ENCODE measurements at places on chromosomes 2 and 18.

DNA sequence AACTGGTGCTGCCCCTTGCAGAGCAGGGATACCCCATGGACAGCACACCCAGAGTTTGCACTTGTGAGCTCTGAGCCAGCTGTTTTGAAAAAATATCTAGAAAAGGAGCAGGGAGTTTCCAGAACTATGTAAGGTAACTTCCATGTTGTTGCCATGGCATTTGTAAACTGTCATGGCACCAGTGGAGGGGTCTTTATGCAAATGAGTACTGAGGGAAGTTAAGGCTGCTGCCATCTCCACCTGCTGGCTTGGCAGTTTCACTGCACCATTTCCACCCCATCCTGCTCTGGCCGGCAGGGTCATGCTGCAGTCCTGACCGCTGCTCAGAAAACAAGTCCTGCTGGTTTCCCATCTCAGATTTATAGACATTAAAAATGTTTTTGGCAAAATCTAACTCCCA lies 52.3 kb upstream of the SNTG2 start:
- no peak for DNase-seq

- DNase-seq: no peak
These were observed 46.4 kb downstream of the INSIG2 start for GRCh38 chr2:118134650-118135049.

GRCh38 chr2:201654616-201655384 lies 11.5 kb upstream of the TMEM237 start:
- no peak for DNase-seq

- DNase-seq: no peak
These were observed 38.9 kb upstream of the ATIC start for GRCh38 chr2:215272918-215273317.

GRCh38 chr2:59806486-59806885 lies 747.0 kb downstream of the BCL11A start:
- DNase-seq: no peak

DNA sequence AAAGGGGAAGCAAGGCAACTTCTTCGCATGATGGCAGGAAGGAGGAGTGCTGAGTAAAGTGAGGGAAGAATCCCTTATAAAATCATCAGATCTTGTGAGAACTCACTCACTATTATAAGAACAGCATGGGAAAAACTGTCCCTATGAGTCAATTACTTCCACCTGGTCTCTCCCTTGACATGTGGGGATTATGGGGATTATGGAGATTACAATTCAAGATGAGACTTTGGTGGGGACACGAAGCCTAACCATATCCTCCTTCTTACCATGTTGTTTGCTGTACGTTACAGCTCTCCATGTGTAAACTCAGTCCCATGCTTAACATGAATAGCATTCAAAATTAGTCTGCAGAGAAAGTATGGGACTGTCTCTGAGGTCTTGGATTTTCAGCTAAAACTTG lies 1096.8 kb upstream of the ACVR2A start:
- no peak for DNase-seq

DNA sequence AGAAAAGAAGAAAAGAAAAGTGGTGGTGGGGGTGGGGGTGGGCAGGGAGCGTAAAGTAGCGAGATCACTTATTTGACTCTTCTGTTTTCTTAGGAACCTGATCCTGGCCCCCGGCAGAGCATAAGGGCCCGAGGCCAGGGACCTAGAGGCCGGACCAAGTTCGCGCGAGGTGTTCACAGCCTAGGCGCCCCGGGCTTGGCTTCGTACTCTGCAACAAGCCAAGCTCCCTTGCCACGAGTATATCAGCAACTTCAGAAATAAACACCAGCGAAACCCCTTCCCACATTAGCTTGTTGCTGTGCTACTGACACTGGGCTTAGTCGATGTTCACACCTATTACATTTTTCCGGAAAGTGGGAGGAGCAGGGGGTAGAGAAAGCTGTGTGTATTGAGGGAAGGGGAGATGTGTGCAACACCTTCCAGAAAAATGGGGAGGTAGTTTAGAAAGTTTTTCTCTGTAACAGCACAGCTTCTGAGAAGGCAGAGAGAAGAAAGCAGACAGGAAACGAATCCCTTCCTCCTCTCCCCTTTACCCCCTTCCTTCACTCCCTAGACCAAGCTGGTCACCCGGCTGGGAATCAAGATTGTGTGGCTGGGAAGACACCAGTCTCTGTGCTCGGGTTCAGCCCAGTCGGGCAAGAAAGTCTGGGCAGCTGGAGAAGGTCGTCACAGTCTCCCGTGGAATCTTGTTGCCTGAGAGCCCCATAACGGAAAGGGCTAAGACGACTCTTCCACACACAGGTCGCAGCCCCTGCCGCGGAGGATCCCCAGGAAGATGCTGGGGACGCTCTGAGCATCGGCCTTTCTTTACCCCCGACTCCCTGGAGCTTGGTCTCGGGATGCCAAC lies 12.0 kb upstream of the SATB2 start:
- no peak for DNase-seq

GRCh38 chr18:29457316-29457889 lies 1280.5 kb upstream of the CDH2 start:
- no peak for DNase-seq

DNA sequence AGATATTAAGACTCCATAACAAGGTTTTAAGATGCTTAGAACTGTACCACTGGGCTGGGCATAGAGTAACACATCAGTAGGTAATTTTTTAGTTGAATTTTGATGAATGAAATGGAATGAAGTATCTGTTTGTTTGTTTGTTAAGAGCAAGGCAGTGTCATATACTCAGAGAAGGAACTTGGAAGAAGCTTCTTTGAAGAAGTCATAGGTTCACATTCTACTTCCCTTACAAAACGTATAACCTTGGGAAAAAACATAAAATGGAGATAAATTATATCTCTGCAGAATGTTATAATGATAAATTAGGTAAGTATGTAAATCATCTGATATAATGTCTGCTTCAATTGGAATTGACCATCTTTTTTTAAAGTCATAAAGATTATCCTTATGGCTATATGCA lies 122.1 kb upstream of the SLC39A10 start:
- no peak for DNase-seq

DNA sequence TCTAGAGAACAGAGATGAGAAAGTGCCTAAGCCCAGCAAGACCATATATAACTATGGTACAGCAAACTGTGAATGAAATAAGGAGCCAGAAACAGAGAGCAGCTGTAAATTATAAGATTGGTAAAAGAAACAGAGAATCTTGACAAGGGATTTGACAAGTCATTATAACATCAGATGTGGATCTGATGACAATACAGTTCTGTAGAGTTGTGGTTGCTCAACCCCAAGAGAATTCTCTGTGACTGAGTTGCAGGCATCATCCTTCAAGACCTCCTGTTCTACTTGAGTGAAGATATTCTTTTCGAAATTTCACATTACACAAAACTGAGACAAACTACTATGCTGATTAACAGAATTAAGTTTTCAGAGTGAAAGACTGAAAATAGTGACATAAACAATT lies 343.1 kb upstream of the SLC39A10 start:
- no peak for DNase-seq

DNA sequence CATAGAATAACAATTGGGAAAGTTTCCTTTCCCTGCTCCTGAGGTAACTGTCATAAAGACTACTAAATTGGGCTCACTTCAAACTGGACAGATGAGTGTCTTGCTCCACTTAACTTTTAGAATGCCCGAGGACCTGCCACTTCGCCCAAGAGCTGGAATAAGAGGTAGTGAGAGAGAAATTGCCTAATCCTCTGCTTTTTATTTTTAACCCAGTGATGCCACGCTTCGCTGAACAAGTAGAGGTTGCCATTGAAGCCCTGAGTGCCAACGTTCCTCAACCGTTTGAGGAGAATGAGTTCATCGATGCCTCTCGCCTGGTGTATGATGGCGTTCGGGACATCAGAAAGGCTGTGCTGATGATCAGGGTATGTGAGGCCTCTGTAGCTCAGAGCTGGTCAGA lies 269.4 kb upstream of the LRRTM1 start:
- no peak for DNase-seq

- DNase-seq: no peak
These were observed 80.6 kb upstream of the VRK2 start for GRCh38 chr2:57965961-57966360.
